ENCODE measurements at places on chromosomes 13 and 19. TPM values are rescaled to one million over a fixed set of nuclear protein-coding genes. Genes with fewer than 3 reads are reported as not detected.
A peak's percentile ranks its signal among the peaks of the same experiment; 100 is the strongest.

KLK7 gene
- 17.0 TPM for total RNA-seq

KCNC3 gene
- 36.4 TPM for total RNA-seq

SIGLECL1 gene
- not detected for total RNA-seq

ZNF382 gene
- total RNA-seq, result 45.6 TPM

GJB2 gene
- 1.5 TPM for total RNA-seq

CYP4F12 gene
- 10.3 TPM for total RNA-seq

ZNF468 gene
- total RNA-seq, result 11.7 TPM

LHB gene
- total RNA-seq, result not detected

CDX2 gene
- total RNA-seq, result not detected

ZNF835 gene
- 15.8 TPM for total RNA-seq

TMC4 gene
- 0.97 TPM for total RNA-seq

OR4F17 gene
- total RNA-seq, result not detected

NKPD1 gene
- 0.76 TPM for total RNA-seq

DNA sequence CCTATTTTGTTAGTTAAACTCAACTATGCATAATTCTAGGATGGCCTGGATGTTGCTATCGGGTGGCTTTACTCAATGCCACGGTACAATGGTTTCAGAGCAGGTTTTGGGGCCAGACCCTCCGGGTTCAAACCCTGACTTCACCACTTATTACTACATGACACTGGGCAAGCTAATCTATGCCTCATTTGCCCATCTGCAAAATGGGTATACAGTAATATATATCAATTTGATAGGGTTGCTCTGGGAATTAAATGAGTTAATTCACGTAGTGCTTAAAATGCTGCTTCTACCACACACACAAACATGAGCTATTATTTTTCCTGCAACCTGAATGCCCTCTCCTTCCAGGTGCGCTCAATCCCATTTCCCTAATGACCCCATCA lies 839 bp downstream of the ESD start:
- DNase-seq, result no peak

GRCh38 chr13:112837371-112838037 lies 131.5 kb upstream of the MCF2L start:
- DNase-seq, result peak; percentile 60

GRCh38 chr13:86765462-86765861 lies 905.7 kb upstream of the SLITRK5 start:
- DNase-seq, result no peak

- DNase-seq, result no peak
These were observed 9.7 kb upstream of the SLC35E1 start for GRCh38 chr19:16581971-16582343.

DNA sequence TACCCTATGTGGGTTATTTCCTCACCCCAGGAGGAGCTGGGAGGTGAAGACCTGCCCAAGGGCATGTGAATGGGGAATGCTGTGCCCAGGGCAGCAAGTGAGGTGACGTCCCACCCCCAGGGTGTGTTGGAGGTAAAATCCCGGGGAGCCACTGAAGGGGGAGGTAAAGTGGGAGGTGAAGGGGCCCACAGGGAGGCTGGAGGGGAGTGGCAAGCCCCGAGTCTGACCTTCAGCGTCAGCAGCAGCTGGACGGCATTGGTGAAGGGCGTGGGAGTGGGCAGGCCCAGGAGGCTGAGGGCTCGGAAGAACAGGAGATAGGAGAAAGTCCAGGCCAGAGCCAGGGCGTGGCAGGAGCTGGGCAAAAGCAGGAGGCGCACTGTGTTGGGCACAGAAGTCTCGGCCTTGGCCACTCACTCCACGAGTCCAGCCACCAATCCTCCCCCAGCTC lies 2.4 kb downstream of the MBOAT7 start:
- DNase-seq, result no peak

- DNase-seq, result no peak
These were observed 299.3 kb downstream of the NDFIP2 start for GRCh38 chr13:79780240-79780639.

DNA sequence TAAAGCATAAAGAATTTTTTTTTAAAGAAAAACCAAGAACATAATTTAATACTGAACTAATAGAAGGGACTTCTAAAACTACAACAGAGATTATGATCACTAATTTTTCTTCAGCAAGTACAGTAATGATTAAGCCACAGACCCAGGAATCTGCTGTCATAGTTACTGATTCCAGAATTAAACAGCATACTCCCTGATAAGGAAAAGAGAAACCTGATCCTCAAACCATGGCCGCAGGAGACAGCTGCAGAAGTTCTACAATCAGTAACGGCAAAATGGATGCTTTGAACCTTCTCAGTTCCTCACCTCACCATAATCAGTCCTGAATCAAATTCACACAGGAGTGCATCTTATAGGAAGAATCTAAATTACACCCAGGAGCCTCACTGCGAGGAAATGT lies 939.0 kb upstream of the SLITRK1 start:
- no peak for DNase-seq

DNA sequence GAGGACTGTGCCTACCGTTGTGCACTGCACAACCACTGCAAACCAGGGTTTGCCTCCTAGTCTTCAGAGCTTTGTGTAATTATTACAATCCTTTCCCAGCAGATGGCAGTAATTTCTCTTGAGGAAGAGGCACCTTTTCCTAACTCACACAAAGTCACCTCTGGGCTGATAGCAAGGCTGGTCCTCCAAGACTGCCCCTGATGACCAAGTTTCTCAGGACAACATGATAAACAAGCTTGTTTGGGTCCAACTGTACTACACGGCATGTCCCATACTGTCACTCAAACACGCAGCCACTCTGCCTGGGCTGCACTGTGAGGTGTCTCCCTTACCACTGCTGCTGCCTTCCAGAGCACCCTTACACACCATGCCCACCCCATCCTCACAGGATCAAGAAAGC lies 39.3 kb downstream of the RFXAP start:
- no peak for DNase-seq

GRCh38 chr13:75587679-75588078 lies 38.1 kb downstream of the UCHL3 start:
- DNase-seq, result no peak

- no peak for DNase-seq
These were observed 813 bp downstream of the ZNF284 start for GRCh38 chr19:44072543-44073401.

DNA sequence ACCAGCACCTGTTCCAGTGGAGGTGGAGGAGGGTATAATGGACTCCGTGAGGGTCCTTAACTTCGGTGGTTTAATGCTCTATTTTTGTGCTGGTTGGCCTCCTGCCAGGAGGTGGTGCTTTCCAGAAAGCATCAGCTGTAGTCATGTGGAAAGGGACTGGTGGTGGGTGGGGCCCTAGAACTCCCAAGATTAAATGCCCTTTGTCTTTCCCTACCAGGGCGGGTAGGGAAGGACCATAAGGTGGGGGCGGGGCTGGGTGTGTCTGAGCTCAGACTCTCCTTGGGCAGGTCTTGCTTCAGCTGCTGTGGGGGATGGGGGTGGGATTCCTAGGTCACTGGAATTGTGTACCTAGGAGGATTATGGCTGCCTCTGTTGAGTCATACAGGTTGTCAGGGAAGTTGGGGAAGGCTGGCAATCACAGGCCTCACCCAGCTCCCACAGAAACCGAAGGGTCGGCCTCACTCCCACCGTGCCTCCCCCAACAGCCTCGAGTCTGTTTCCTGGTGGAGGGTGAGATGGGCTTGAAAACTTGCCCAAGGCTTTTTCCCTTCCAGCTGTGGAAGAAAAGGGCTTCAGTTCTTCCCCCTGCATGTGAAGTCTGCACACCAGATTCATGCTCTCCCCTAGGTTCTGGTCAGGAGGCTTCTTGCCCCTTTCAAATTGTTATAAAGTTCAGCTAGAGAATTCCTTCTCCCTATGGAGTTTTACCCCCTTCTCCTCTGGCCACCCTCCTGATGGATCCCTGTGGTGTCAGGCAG lies 60.3 kb upstream of the CLDN10 start:
- no peak for DNase-seq

GRCh38 chr19:58544591-58545285 lies 874 bp downstream of the TRIM28 start:
- peak; percentile 63 for DNase-seq

DNA sequence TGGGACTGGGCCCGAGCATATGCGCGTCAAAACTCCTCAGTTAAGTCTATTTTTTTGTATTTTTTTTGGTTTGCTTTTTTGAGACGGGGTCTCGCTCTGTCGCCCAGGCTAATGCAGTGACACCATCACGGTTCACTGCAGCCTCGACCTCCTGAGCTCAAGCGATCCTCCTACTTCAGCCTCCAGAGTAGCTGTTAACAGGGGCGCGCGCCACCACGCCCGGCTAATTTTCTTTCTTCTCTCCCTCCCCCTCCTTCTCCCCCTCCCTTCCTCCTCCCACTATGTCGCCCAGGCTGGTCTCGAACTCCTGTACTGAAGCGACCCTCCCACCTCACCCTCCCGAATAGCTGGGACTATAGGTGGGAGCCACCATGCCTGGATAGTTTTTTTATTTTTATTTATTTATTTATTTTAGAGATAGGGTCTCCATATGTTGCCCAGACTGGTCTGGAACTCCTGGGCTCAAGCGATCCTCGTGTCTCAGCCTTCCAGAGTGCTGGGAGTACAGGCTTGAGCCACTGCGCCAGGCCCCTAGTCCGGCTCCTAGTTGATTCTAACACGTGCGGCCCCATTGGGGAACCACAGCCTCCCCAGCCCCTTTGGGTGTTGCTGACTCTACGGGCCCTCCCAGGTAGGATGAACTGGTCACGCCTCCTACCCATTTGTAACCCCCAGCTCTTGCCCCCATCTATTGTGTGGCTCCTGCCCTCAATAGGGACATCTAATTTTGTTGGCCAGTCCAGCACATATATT lies 806 bp upstream of the ZNF837 start:
- DNase-seq, result no peak

DNA sequence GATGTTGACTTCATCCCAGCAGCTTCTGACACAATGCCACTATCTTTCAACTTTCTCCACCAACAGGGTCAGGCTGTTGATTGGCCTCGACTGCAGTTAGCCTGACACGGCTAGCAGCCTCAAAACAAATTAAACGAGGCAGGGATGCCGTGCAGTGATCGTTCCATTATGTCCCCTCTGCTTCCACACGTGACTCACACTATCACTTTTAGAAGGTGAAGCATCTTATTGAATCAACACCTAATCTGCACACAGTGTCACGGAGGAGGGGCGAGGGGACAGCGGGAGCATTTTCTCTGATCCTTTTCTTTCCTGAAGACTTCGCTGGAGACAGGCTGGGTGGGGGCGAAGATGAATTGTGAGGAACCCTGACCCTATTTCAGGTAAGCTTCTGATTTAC lies 241.9 kb upstream of the ZNF507 start:
- no peak for DNase-seq

DNA sequence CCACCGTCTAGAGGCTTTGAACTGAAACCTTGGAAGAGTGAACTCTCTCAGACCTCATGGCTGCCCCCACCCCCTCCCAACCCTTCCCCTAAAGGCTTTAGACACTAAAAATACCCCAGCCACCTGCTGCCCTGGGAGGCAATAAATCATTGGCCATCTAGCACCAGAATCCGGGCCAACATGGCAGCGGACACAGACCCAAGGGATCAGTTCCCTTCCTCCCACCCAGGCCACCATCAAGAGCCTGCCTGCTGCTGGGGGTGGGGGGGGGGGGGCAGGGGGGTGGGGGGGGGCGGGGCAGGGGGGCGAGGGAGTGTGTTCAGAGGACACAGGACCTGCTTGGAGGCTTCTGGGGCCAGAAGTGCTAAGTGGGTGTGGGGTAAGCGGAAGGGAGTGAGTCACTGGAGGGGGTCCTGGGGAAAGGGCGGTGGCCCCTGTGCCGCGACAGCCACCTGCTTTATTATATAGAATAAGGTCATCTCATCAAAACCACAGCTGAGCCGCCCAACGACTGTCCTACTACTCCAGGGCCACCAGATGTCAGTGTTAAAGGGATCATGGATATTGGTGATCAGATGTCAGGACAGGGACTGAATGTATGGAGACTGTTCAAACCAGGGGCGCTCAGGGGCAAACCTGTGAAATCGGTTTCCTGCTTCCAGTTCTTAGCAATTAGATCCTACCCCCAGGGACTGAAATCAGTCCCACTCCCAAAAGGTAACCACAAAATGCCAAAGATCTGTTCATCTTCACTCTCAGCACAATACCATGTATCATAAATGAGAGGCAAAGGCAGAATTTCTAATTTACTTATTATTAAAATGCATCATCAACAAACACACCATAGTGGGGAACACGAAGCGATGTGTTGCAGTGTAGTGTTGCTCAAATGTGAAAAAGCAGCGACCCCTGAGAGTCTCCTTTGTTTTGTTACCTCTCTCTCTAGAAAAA lies 24.3 kb downstream of the ARL11 start:
- DNase-seq, result no peak

DNA sequence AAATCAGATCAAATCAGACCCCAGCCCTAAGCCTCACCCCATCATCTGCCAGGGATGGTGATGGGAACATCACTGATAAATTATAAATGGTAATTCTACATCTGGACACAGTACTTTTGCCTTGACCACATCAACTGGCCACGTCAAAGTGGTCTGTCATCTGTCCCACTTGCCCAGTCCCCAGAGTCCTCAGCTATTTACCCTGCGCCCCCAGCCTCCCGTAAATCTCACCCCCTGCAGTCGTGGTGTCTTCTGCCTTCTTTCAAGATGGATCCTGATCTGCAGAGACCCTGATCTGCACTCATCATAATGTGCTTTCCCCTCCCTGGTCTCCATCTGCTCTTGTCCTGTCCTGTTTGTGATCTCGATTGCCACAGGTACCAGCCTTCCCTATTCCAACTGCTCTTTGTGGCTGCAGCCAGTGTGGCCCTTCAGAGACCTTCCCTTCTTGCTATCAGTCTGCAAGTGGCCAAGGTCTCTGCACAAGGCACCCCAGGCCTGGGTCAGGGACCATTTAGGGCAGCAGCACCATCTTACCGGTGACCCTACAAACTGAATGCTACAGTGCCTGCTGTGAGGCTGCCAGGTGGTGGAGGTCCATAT lies 26.7 kb upstream of the POP4 start:
- no peak for DNase-seq

DNA sequence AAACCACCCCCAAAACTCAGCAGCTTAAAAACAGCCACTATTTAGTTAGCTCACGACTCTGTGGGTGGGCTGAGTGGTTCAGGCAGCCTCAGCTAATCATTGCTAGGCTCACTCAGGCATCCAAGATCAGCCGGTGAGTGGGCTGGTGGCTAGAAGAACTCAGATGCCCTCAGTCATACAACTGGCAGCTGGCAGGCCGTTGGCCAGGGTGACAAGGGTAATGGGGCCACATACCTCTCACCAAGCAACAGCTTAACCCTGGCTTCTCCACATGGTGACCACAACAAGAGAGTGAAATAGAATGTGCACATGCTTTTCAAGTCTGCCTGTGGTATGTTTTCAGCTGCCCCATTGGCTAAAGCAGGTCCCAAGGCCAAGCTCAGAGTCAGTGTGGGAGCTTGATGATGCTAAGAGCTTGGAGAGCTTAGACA lies 435.4 kb upstream of the TSHZ3 start:
- no peak for DNase-seq

Data from dorsolateral prefrontal cortex (tissue), 122 donors.